ENCODE measurements at places on chromosomes 6 and 20.

DNA sequence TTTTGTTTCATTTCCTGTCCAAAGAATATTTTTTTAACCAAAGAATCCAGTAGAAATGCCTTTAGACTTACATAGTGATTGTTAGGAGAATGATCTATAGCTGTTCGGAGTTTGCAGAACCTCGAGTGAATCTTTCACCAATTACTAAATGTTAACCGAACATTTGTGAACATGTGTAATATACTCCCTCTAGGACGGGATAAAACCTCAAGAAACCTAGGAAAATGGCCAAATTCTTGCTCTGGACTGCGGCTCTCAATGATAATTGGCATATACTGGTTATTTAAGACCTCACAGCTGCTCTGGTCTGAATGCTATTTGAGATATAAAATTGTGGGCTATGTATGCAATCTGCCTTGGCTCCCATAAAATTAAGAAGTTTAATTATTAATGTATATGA is 137.1 kb downstream of the PACRG start:
- no peak for DNase-seq

DNA sequence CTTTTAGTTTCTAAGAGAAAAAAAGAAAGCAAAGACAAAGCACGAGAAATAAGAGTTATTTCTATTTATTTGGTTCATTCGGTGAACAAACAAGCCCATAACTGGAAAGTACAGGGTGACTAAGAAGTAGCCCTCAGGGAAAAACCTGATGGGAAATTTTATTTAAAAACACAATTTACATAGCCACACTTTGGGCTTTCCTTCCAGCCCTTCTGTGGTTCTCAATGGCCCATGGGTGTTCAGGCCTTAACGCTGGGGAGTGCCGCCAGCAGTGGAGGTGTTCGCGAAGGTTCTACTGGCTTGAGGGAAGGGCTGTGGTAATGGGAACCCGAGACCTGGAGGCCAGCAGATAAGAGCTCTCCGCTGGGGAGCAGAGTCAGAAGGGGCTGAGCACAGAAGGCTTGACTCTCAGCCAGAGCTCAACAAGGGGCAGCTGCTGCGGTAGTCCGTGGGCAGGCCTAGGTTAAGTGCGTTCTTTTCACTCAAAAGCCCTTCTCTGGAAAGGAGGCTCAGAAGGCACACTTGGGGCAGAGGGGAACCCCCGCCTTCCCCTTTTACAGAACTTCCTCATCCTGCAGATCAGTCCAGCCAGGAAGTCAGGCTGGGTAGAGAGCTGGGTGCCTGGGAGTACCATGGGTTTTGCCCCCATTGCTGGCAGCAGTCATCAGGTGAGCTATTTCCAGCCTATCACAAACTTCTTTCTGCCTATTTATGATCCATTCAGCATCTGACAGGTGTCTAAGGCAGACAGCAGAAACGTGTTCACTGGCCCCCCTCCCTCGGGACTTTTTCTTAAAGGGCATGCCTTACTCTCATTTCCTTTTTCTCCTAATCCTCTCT is 8.8 kb upstream of the CD83 start:
- no peak for DNase-seq

DNA sequence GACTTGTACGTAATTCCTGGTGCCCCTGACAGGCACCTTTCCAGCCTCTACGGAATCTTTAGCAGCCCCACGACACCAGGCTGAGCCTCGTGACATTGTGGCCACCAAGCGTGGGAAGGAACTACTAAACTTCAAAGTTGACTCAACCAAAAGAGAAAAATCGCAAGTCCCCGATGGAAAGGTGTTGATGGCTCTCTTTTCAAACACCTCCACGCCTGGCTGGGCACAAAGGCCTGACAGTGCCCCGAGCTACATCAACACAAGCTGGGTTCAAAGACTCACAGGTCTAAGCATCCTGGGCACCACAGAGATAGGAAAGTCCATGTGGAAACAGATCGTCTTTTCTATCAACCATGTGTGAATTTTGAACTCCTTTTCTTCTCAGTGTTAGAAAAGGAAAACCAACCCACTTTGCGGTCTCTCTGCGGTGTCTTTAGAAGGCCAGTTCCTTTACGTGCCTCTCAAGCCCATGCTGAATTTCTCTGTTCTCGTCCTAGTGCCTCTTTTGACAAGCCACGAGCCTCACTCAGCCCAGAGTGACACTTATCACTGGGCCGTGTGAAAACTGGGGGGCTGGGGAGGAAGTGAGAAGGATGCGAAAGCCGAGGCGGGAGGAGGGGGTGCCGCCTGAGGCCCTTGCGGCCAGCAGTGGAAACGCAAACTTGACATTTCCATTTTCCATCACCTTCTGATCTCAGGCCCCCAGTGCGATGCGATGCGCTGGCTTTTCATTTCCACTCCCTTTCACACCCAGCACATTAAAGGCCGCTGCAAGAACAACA is 59.4 kb downstream of the GFOD1 start:
- DNase-seq: no peak

DNA sequence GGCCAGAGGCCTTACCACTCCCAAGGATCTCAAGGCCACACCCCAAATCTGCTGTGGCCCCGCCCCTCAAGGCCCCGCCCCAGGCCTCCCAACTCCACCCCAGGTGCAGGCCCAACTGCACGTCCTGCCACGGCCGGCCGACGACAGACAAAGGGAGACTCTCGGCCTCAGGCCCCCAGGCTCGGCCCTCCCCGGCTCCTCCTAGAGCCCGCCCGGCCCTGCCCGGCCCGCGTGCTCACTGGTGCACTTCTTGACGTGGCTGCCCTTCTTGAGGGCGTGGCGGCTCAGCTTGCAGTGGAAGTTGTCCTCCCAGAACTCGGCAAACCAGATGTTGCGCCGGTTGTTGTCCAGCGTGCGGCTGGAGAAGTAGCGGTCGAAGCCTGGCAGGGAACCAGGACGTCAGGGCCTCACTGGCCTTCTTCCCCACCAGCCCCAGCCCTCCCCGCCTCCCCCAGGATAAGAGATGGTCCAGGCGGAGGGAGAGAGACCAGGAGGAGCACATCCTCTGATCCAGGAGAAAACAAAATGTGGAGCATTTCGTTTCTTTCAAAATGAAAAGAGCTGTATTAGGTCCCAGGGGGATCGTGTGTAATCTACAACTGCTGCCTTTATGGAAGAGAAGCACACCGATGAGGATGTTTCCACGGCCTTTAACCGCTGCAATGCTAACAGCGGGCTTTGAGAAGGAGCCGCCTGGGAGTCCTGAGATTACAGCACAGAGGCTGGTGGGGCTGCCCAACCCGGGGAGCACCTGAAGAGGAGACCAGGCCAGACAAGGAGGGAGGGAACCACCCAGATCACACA is 89.4 kb downstream of the GRM4 start:
- DNase-seq: no peak

DNA sequence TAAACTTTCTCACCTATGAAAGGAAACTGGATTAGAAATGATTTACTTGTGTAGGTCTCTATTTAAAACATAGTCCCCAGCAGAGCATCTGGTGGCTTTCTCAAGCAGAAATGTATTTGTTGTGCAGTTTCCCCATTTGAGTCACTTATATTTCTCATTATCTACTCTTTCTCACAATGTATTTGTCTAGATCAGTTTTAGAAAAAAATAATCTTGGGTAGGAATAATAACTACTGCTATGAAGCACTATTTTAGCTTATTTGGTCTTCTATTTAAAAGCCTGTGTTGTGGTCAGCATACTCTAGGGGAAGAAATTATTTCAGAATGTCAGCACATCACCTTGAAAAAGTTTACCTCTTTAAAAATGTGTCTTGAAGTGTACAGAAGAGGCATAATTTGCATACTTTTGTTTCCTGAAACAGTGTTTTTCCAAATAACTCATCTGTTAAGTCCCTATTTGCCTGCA is 60.9 kb upstream of the PRL start:
- DNase-seq: no peak

- DNase-seq: no peak
These were observed 225.0 kb upstream of the TENT5A start for GRCh38 chr6:81977486-81977885.

DNA sequence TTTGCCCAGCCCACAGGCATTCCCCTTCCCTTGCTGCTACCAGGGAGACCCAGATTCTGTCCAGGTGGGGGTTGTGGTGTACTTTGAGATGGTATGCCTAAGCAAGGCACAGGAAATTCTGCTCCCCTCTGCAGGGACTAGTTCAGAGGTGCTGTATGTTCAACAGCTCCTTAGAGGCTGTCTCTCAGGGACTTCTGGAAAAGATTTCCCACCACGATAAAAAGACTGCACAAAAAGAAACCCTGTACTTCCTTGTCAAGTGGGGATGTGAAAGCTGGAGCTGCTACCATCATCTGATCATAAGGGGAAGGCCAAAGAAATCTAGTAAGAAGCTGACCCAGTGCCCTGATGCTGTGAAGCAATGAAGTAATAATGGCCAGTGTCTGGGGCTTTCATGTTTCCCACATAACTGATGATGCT is 51.5 kb upstream of the SMIM29 start:
- no peak for DNase-seq

Measured in suprapubic skin (tissue), 4 donors.